ENCODE measurements at places on chromosomes 12 and 14.

DNA sequence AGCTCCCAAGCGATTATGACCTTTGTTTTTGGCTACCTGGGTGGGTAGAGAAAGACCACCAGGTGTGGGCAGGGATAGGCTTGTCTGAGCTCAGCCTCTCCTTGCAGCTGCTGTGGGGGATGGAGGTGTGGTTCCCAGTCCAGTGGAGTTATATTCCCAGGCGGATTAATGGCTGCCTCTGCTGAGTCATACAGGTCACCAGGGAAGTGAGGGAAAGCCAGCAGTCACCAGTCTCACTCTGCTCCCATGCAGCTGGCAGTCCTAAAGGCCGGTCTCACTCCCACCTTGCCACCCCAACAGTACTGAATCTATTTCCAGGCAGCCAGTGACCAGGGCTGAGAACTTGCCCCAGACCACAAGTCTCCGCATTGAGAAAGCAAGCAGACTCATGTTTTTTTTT lies 399.2 kb downstream of the VRK1 start:
- no peak for DNase-seq

GRCh38 chr12:127881371-127882140 lies 385.4 kb upstream of the TMEM132C start:
- no peak for DNase-seq

DNA sequence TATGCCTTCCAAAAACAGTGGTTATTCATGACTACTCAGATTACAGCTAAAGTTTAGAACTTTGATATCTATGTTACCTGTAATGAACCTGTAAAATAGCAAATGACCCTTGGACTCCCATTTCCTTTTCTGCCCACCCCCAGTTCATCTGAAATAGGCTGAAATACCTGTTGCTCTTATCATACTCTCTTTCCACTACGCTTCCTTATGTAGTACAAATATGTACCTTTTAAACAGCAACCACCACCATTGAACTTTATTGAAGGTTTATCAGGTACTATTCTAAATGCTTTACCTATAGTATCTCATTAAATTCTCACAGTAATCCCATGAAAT lies 239.7 kb downstream of the SSPN start:
- no peak for DNase-seq

DNA sequence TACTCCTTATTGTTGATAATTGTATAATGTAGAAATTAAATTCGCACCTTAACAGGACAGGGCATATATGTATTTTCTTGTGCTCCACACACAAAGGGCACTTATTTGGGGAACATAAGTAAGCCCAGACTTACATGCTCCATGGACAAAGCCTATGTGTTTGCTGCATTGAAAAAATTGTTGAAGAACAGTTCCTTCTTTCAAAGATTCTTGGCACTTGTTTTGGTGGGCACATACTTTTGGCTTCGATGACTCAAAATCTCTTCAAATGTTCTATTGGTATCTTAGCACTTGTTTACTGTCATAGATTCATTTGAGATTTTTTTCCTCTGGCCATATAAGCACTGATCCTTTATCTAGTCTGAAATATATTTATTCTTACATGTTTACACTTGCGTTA lies 1.4 kb upstream of the MAP4K5 start:
- no peak for DNase-seq

GRCh38 chr12:69929125-69929524 lies 104.1 kb downstream of the MYRFL start:
- peak; percentile 18 for DNase-seq

DNA sequence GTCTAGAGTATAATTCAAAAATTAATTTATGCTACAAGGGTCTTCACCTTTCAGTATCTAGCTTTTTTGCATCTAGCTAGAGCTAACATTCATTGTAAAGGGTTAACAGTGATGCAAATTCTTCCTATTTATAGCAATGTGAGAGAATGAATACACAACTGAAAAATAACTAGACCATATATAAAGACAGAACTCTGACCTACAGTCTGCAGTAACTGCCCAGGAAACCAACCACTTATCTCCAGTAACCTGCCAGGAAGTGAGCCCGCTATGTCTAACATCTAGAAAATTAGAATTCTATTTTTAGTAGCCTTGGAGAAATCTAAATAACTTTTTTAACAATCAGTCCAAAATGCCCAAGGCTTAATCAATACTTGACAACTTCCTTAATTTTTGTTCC lies 1021.9 kb downstream of the LRFN5 start:
- no peak for DNase-seq

Measured in cardiac fibroblast (primary cell).